ENCODE measurements at places on chromosomes 5 and 9. TPM values are rescaled to one million over a fixed set of nuclear protein-coding genes. Genes with fewer than 3 reads are reported as not detected.

CKMT2 gene
- total RNA-seq, result 62.2 TPM

ZMYND19 gene
- 12.1 TPM for total RNA-seq

RNF130 gene
- 59.7 TPM for total RNA-seq

ABCA1 gene
- total RNA-seq, result 31.1 TPM

PRRT1B gene
- 0.93 TPM for total RNA-seq

MYOZ3 gene
- 10.7 TPM for total RNA-seq

CSF2 gene
- not detected for total RNA-seq

NR2F1-AS1 gene
- 43.2 TPM for total RNA-seq

All from metanephros (tissue), 2 donors.